ENCODE measurements at places on chromosomes 16 and 17.

DNA sequence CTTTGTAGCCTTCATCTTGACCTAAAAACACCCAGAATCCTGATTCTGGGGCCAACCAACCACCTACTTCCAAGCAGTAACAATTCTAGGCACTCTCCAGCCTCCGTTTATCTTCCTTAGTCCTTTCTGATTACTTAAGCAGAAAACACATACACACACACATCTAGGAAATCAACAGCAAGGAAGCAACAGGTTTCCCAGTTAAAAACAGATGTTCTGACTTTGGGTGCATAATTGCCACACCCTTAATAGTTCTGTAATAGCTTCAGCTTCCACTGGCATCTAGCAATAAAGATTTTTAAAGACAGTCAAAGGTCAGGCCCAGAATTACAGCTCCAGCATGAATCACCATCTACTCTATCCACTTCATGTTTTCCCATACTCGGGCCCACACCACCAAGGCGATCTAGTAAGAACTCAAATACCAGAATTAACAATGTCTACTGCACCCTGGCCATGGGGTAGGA, 2.6 kb downstream of the ARHGAP17 start:
- DNase-seq: peak; percentile 59

GRCh38 chr16:10770907-10771306, 27.3 kb downstream of the NUBP1 start:
- no peak for DNase-seq

DNA sequence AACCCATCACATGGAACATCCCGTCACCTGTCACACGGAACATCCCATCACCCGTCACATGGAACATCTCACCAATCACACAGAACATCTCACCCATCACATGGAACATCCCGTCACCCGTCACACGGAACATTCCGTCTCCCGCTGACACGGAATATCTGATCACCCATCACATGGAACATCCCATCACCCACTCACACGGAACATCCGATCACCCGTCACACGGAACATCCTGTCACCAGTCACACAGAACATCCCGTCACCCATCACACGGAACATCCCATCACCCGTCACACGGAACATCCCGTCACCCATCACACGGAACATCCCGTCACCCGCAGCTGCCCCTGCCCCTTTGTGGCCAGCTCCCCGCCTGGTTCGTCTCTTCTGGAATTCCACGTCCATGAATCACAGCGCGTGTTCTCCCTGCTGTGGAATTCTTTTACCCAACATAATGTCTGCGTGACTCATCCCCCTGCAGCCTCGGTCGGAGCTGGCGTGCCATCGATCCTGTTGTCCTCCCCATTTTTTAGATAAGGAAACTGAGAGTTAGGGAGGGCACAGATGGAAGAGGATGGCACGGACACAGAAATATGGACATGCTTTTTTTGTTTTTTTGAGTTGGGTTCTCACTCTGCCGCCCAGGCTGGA, 5.6 kb downstream of the CPNE7 start:
- DNase-seq: no peak

- no peak for DNase-seq
Measured at GRCh38 chr17:71926746-71927398, 193.9 kb upstream of the SOX9 start.

GRCh38 chr17:45975640-45976295, 23.3 kb upstream of the STH start:
- DNase-seq: no peak

DNA sequence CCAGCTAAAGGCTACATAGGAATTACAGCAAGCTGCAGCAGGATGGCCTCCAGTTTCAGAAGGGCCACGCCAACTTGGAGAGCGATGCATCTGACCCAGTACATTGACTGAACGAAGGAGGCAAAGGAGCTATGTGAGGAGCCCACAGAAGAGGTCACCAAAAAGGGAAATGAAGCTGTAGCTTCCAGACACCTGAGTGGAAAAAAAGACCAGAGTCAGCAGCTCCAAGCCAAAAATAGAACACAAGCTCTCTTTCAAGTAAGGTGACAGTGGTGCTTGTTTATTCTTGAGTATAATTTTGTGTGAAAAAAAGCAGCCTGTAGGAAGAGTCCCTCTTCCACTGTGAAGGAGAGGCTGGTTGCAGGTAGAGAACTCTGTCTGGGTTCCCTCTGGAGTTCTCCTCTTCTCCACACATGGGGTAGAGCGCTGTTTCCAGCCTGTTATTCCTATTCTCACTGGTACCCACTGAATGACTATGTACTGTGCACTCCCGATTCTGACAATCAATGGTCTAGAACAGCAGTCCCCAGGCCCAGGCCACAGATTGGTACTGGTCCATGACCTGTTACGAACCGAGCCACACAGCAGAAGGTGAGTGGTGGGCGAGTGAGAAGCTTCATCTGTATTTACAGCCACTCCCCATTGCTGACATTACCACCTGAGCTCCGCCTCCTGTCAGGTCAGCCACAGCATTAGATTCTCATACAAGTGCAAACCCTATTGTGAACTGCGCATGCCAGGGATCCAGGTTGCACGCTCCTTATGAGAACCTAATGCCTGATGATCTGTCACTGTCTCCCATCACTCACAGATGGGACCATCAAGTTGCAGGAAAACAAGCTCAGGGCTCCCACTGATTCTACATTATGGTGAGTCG, 15.1 kb downstream of the CCL4 start:
- no peak for DNase-seq

DNA sequence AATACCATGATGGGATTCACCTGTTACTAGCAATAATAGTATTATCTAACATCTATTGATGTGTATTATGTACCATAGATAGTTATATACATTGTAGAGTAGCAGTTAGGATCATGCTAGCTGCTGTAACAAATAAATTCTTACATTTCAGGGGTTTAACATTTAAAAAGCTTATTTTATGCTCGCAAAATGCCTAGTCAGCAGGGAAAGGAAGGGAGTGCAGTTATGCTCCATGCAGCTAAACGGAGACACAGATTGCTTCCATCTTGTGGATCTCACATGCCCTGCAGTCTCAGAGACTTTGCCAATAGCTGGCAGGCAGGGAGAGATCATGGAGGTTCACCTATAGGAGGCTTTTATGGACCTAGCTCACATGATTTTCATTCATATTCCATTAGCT, 364.1 kb downstream of the TOX3 start:
- DNase-seq: no peak

DNA sequence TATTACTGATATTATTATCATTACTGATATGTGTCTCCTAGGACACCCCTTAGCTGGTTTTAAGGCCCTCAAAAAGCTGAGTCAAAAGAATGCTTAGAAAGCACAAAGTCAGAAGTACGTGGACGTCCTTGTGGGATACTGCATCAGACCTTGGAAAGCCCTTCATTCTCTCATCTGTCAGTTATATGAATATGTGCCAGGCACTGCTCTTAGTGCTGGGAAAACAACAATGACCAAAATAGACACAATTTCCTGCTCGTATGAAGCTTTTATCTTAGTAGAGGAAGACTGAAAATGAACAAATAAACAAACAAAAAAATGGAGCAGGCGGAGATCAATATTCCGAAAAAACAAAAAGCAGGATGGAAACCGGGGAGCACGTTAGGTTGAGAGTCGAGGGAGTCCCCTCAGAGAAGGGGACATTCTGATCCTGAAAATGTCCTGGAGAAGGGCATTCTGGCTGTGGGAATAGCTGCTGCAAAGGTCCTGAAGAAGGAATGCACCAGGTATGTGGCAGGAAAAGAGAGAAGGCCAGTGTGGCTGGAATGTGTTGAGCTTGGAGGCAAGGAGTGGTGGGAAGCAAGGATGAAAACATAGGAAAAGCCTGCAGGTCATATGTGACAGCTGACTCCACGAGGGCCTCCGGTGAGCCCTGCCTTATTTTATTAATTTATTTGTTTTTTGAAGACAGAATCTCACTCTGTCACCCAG, 15.5 kb upstream of the TMEM94 start:
- DNase-seq: no peak

DNA sequence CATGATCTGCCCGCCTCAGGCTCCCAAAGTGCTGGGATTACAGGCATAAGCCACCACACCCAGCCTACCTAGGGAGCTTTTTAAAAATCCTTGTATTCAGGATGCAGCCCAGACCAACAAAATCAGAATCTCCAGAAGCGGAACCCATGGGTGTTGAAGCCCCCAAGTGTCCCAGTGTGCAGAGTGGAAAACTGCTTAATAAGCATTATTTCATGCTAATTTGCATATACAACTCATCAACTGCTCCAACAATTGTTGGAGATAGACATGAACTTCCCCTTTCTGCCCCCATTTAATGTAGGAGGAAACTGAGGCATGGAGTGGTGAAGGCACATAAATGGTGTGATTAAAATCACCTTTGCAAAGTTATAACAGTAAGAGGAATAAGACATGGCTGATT, 84.3 kb upstream of the C16orf82 start:
- DNase-seq: no peak

- DNase-seq: no peak
Measured at GRCh38 chr16:1013593-1013900, 32.0 kb downstream of the SOX8 start.

- no peak for DNase-seq
Measured at GRCh38 chr16:48057048-48057447, 98.7 kb downstream of the ABCC12 start.

DNA sequence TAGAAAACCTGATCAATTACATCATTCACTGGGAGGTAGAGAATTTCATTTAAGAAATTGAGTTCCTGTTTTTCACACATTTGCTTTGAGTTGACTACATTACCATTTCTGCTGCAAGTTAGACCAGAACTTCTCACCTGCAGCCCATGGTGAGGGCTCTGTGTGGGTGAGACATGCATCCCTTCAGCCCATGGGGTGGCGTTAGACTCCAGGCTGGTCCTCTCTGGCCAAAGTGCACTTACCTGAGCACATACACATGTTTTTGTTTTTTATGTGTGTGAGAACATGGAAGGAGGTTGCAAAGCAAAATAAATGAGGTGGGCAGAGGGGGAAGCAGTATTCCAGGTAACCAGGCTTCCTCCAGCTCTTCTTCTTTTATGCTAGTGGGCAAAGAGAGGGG, 470.2 kb downstream of the PMP22 start:
- no peak for DNase-seq

DNA sequence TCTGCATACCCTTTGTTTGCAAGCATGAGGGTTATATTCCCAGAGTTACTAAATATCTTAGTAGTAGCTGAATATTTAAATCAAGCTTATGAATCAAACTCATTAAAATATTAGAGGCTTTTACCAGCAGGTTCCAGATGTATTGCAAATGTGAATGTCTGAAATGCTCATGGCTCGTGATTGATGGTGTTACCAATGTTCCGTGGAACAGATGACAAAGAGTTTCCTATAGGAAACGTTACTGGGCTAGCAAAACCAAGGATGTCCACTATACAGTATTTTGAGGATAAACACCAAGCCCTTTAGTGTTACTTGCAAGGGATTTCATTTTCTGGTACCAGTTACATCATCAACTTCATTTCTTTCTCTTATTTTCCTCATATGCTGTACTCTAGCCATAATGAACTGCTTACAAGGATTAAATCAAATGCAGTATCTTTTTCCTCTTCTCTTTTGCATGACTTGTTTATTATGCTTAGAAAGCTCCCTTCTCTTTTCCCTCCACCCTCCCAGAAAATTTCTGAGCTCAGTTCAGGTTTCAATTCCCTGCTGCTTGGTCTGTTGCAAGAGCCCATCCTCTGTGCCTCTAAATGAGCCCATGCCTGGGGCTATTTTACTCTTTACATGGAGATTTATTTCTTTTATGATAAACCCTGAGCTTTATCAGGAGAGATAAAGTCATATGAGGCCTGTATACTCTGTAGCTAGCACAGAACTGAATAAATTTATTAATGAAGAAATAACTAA, 1537.1 kb upstream of the GOT2 start:
- no peak for DNase-seq

DNA sequence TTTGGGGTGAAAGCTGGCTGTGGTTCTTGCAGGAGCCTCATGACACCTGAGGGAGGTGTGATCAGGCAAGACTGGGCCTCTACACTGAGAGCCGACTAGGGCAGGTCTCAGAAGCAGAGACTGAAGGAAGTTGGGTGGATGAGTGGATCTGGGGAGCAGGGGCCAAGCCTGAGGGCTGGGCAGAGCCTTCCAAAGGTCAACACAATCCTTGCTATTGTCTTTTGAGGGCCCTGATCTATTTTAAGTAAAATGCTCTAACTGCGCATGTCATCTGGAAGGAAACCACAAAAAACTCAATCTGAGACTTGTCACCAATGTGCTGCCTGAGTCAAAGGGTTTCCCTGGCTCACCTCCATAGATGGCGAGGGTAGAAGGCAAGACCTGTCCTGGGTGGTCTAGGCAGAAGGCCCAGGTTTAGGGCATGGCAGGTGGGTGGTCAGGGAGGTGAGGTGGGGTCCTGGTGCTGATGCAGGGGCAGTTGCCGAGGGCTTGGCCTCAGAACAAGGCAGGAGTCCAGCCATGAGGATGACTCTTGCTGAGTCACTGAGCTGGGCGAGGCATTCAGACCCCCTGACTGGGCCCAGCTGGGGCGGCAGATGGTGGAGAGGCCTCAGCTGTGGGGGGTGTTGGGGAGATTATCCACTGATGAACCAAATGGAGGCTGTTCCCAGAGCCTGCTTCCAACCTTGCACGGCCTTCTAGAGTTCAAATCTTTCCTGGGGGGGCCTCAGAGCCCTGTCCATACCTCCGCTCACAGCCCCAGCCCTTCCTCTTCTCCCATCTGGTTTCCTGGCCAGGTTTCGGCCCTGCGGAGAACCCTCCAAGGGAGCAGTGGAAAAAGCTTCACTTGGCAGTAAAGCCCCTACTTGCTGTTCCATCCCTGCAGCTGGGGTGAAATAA, 5.1 kb downstream of the MVP start:
- DNase-seq: peak; percentile 70

GRCh38 chr17:9381068-9381467, 194.6 kb downstream of the STX8 start:
- DNase-seq: no peak
